ENCODE measurements at places on chromosomes 4 and X.

- no peak for DNase-seq
Measured at GRCh38 chrX:48934581-48935300, 15.9 kb upstream of the PIM2 start.

GRCh38 chr4:107319386-107319785 is 283.3 kb upstream of the DKK2 start:
- DNase-seq = no peak

DNA sequence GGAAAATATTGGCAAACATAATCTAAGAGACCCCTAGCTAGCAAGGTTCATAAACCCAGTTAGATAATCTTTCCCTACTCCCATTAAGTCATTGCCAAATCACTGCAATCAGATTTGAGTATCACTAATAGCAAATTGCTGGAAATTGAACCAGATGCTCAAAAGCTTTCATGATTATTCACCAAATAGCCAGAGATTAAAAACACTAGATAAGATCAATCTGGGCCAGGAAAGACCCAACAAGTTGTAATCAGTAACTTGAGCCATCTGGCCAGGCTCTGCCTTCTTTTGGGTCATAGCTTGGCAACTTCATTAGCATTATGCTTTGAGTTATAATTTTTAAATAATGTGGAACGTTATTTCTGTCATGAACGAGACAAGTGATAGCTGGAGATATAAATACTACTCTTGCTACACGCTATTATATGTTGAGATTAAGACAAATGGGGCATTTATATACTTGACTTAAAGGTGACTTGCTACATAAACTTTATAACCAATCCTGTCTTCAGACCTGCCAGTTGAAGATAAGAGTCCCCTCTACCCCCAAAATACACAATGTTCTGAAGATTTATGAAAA is 196.6 kb upstream of the EDNRA start:
- no peak for DNase-seq

- no peak for DNase-seq
Measured at GRCh38 chrX:27008486-27008885, 454.7 kb downstream of the PPP4R3C start.

GRCh38 chr4:163048447-163048846 is 118.2 kb downstream of the NAF1 start:
- DNase-seq = no peak

DNA sequence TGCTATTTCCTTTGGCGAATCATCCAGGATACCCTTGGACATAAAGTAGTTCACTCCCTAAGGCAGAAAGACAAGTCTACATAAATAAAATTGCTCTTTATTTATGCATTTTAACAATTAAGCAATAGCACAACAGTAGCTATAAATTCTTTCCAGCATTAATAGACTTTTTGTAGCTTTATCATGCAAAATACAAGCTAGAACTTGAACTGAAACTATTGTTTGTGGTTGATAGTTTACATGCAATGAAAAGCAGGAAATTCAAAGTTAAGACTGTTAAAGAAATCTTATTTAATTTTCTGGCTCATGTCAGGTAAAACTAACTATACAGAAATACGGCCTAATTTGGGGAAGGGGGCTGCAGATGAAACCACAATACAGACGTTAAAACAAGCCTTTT is 42.3 kb downstream of the FBXO8 start:
- DNase-seq = no peak

- DNase-seq = no peak
Measured at GRCh38 chrX:44245733-44246132, 97.7 kb downstream of the EFHC2 start.

GRCh38 chr4:36392024-36392423 is 110.6 kb downstream of the DTHD1 start:
- no peak for DNase-seq

DNA sequence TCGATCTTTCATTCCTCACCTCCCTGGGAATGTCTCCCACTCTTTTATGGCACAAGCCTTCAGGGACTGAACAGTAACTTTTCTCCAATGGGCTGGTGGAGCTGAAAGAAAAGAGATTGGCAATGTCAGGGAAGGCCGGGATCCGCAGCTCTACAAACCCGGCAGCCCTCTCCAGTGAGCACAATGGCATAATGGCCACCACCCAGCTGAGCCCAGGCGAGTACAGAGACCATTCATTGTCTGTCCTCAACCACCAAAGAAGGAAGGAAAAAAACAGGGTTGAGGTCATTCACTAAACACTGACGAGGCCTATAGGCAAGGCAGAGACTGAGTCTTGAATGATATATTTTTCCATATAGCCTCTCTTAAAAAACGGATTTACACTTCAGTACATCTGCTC is 3.6 kb downstream of the GEMIN8 start:
- DNase-seq = no peak

DNA sequence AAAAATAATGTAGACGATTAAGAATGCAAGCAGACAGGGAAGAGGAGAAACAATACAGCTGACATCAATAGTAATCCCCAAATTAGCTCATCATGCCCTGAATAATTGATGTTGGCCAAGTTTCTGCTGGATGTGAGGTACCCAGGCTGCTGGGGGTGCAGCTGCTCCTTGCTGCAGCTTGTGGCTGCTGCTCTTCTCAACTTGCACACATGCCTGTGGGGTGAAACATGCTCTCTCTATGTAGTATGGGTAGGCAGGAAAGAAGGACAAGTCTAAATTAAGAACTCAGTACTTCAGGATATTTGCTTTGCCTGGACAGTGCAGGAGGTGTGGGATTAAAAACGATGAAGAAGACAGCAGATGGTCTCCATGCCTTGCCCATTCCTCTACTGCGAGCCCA is 16.7 kb downstream of the EDA2R start:
- DNase-seq = no peak

- DNase-seq = no peak
Measured at GRCh38 chr4:84917869-84918600, 48.5 kb downstream of the WDFY3 start.

DNA sequence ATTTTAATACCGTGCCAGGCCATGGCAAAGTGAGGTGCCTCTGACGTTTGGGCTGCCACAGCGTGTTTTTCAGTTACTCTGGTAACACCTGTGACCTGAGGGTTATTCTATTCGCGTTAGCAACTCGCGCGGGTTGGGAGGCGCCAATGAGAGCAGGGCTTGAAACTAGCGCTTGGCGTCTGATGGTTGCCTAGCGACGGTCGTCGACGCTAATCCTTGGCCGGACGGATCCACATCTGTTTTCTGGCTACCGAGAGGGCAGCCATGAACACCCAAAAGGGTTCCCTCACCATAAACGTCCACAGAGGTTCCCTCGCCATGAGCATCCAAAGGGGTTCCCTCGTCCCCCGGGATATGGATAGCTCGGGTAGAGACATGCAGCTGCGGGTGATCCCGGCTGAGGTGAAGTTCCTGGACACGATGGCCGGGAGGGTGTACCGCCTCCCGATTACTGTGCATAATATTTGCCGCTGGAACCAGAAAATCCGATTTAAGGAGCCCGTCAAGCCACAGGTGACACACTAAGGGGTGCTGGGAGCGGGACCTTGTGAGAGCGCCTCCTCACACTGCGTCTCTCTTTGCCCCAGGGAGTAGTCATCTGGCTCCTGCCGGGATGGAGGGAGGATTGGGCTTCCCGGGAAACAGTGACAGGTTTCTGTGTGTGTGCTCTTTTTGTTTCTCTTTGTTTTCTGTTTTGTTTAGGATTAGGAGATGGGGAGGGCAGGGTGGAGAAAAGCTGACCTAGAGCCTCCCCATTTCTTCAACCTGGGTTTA is at the start of gene CFAP47:
CFAP47 (plus strand) TSS at position 199 of the 774 bp plus-strand sequence; CDS start at position 265, 66 bp downstream.
- DNase-seq = peak; percentile 54

DNA sequence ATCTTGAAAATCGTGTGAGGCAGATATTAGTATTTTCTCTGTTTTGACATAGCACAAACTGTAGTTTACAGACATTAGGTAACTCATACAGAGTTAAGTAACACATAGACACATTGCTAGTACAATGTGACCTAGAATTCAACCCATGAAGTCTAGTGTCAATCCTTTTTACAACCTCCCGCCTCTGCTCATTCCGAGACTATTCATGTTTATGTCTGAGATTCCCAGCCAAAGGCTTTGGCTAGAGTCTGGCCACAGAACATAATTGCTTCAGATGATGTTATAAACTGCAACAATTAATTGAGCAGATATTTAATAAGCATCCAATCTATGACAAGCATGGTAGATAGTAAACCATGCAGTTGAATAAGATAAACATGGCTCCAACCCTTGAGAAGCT is 841.0 kb downstream of the STIM2 start:
- no peak for DNase-seq

DNA sequence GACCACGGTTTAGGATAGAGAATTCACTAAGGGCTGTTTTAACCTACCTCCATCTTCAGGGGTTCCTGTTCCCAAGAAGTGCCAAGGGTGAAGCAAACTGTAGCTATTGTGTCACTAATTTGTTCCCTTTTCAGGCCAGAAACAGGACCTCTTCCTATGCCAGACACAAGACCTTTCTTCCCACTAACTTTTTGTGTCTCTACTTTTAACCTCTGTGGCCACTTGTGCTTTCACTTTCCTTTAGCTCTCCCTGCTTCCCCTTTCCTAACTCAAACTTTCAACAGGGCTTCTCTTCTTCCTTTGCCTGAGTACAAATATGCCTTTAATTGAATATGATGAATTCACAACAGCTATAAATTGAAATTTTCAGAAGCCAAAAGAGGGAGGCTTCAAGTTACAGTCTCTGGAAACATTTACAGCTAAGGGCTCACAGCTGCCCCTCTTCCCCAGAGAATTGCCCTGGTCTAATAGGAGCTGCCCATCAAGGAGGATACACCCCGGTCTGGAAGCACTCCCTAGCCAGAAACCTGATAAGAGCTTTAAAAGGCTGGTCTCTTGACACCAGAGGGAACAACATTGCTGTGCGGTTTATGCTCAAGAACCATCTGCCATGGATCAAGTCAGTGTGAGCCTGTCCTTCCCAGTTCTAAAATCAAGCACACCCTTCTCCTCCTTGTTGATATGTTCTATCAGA is 61.7 kb upstream of the PLS3 start:
- no peak for DNase-seq

DNA sequence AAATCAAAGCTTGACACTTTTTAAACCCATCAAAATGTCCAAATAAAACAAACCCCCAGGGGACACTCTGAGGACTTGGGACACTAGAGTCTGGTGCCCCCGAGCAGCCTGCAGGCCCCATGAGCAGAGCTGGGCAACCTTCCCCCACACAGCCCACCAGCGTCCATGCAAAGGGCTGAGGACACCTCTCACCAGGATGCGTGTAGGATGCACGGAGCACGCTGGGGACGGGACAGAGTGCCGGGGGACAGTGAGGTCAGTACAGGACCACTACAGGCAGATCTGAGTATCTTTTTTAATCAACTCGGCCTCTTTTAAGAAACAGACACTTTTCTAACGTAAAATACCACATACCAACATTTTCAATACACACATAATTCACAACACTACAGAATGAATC is 6.9 kb downstream of the GAK start:
- no peak for DNase-seq
